NCI-H1105 (cell line): ENCODE measurements at places on chromosomes 3 and 15.

- no peak for DNase-seq
Observed at GRCh38 chr3:79551321-79551892, 216.4 kb downstream of the ROBO1 start.

DNA sequence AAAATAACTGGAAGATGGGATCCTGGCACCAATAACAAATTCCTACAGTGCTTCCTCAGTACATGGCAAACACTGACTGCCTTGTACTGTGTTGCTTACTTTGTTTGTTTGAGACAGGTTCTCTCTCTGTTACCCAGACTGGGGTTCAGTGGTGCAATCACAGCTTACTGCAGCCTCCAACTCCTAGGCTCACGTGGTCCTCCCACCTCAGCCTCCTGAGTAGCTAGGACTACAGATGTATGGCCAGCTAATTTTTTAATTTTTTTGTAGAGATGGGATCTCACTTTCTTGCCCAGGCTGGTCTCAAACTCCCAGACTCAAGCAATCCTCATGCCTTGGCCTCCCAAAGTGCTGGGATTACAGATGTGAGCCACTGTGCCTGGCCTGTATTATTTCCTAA is 3.7 kb upstream of the ALPK3 start:
- DNase-seq: no peak

- no peak for DNase-seq
Observed at GRCh38 chr15:93929375-93930094, 301.8 kb upstream of the MCTP2 start.

DNA sequence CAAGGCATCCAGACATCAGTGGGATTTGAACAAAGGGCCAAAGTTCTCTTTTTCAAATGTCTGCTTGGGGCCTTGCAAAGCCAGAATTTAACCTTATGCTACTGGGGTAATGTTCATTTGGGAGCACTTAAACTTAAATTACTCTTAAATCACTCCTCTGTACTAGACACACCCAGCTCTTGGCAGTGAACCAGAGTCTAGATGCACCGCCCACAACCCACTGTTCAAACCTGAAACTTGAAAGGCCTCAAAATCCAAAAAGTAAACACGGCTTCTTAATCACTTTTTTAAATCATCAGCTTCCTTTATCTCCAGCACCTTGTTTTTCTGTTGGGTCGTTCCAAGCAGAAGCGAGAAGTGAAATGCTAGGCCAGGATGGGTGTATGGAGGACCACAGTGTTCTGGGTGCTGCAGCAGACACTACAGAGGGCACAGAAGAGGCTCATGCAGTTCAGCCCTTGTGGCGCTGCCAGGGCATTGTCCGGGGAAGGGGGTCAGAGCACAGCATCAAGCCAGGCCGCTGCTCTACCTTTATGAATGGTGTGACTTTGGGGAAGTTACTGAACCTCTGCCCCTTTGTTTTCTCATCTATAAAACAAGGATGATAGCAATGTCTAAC is 28.8 kb downstream of the MECOM start:
- DNase-seq: peak; percentile 19

DNA sequence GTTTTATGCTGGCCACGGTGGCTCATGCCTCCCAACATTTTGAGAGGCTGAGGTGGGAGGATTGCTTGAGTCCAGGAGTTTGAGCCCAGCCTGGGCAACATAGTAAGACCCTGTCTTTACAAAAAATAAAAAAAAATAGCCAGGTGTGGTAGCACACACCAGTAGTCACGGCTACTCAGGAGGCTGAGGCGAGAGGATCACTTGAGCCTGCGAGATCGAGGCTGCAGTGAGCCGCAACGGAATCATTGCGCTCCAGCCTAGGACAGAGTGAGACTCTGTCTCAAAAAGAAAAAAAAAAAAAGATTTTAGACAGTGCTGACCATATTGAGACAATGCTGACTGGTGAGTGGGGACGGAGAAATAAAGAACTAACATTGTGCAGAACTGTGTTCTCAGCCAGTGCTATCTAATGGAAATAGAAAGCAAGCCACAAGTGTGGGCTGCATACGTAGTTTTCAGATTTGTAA is 67.2 kb downstream of the ST6GAL1 start:
- no peak for DNase-seq

DNA sequence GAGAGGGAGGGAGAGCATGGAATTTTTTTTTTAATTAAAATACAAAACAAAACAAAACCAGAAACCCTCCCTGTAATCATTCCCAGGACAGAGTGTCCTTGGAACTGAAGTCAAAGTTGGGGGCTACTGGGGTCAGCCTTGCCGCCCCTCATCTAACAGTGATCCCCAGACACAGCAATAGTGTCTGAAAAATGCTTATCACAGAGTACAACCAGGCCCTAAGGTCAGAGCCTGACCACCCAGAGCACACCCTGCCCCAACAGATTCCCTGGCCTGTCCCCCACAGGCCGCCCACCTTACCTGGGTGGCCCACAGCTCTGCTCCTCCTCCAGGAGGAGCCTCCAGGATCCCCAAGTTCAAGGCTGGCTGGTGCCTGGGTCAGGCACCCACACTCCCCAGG is 101.6 kb upstream of the LINGO1 start:
- no peak for DNase-seq

- DNase-seq: no peak
Observed at GRCh38 chr3:188915127-188915526, 256.6 kb upstream of the TPRG1 start.

GRCh38 chr15:39641191-39641889 is 60.5 kb downstream of the THBS1 start:
- peak; percentile 17 for DNase-seq

DNA sequence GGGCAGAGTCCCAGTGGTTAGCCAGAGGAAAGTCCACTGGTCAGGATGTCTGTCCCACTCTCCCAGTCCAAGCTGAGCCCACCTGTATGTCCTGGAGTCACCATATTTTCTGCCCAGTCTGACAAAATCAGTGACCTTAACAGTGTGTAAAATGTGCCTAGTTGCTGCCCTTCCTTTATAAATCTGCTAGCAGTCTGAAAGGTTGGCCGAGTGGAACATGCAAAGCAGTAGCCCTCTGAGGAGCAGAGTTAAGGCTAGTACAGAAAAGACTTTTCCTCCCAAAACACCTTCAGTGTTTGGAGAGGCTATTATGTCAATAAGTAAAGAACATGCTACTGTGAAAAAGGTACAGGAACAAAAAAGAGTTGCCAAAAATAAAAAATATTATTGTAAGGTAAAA is 15.3 kb downstream of the TTC21A start:
- DNase-seq: no peak

GRCh38 chr15:64209680-64210334 is 47.0 kb upstream of the PPIB start:
- DNase-seq: peak; percentile 40

DNA sequence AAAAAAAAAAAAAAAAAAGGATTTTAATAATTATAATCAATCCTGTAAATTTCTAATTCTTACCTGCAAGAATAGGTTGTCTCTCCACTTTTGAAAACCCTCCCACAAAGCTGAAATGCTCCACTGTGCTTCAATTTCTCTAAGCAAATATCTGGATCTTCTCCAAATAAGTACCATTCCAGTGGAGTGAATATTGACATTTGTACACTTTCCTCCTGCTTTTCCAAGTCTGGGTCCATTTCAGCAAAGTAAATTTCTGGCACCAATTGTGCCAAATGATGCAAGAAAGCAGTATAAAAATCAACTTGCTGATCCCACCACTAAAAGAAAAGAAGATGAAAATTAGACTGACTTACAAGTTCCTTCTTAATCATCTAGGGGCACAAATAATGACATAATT is 19.9 kb downstream of the UBR1 start:
- no peak for DNase-seq

- DNase-seq: peak; percentile 80
Observed at GRCh38 chr3:124565013-124565412, 165.2 kb upstream of the UMPS start.

DNA sequence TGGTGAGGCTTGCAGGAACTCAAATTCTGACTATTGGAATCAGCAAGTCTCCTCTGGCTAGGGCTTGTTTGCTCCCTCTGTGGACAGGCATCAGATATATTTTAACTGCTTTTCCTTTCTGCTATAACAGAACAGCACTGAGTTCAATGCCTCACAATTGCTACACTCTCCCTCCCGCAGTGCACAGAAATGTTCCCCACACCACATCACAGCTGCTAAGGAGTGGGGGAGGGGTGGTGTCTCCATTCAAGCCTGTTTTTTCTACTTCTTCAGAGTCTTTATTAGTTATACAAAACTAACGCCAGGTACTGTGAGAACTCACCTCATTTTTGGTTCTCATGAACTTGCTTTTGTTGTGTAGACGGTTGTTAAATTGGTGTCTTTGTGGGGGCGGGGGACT is 68.5 kb downstream of the BCHE start:
- no peak for DNase-seq

DNA sequence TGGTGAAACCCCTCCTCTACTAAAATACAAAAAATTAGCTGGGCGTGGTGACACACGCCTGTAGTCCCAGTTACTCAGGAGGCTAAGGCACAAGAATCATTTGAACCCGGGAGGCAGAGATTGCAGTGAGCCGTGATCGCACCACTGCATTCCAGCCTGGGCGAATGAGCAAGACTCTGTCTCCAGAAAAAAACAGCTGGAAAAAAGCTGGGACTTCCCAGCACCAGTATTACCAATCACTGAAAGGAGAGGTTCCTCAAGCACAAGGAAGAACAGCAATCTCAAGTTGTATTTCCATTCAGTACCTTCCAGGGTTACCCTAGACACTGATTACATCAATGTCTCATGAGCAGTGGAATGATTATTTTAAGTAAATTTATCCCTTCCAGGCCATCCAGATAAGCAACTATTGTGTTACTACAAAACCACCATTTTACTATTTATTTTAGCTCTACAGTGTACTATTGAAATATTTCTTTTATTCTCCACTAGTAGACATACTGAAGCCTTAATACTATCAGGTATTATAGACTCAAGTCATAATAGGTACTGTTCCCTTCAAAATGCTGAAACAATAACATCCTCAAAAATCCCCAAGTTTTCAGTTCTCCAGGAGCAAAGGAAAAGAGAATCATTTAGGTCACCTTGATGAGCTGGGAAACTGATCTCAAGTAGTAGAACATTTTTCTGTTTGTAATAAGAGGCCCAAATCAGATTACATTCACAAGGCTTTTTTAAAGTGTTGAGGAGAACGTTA is 54.8 kb upstream of the VGLL4 start:
- no peak for DNase-seq

GRCh38 chr3:100164743-100165142 is 50.4 kb upstream of the FILIP1L start:
- DNase-seq: no peak

DNA sequence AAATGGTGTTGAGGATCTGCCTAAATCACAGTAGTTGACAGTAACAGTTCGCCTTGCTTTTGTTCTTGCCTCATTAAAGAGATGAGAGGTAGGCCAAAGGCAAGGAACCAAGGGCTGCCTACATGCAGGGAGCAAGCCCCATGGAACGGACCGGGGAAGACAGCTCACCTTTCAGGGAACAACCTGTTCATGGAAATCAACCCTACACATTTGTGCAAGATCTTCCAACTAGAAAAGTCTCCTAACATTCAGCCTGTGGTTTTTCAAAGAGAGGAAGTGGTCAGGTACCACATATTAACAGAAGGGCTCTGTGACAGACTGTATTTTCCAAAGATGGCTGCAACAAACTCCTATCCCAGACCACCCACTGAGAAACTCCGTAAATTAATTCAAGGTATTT is 1031.8 kb upstream of the NR2F2 start:
- no peak for DNase-seq

DNA sequence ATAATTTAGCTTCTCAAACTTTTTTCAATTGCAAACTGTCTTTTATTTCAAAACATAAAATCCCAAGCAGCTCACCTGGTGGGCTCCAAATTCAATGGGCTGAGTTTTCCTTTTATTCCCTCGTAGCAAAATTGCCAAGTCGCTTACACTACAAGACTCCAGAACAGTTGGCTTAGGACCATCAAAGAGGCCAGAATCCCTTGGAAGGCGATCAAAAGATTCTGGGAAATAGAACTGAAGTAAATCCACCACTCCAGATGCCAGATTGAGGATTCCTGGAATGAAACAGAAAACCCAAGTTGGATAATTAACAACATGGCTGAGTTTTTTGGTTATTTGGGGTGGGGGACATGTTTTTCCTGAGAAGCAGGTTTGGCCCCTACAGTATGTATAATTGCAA is 87.7 kb upstream of the DCLK3 start:
- no peak for DNase-seq

GRCh38 chr3:55169161-55169560 is 241.3 kb upstream of the LRTM1 start:
- no peak for DNase-seq

- no peak for DNase-seq
Observed at GRCh38 chr3:179147514-179147872, 664 bp upstream of the PIK3CA start.

DNA sequence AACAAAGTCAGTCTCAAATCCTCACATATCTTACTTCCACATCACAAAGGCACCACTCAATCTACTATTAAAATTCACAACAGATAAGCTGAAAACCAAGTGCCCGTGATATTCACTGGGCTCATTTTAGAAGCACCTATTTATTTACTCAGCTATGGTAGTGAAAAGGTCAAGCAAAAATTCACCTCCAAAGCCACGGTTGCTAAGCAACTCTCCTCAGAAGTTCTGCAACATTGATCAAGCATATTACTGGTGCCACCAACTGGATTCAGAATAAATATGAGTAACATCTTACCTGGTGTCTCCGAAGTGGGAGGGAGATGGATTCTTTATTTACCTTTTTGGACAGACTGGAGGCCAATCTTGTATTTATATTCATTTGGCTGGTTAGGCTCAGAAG is 714.8 kb downstream of the FHIT start:
- DNase-seq: no peak

DNA sequence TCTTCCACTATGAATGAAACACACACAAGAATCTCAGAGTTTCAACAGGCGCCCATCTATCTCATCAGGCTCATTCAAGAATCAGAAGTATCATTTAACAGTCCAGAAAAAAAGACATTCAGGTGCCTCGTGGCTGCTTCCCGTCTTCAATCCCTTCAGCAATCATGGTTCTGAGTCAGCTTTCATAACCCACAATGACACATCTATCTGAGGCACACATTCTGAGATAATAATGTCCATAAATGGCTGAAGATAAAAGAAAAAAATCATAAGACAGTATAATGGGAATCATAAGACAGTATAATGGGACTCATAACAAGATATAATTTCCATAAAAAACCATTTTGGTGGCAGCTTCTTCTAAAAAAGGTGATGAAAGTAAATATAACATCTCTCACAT is 52.4 kb downstream of the TNIK start:
- no peak for DNase-seq

GRCh38 chr15:66862940-66863335 is 160.9 kb downstream of the SMAD6 start:
- DNase-seq: peak; percentile 55

GRCh38 chr3:11480663-11481298 is 162.9 kb downstream of the VGLL4 start:
- DNase-seq: no peak

- no peak for DNase-seq
Observed at GRCh38 chr3:63927422-63928280, 15.5 kb upstream of the SCAANT1 start.

- no peak for DNase-seq
Observed at GRCh38 chr3:69339760-69340159, 46.1 kb downstream of the FRMD4B start.

DNA sequence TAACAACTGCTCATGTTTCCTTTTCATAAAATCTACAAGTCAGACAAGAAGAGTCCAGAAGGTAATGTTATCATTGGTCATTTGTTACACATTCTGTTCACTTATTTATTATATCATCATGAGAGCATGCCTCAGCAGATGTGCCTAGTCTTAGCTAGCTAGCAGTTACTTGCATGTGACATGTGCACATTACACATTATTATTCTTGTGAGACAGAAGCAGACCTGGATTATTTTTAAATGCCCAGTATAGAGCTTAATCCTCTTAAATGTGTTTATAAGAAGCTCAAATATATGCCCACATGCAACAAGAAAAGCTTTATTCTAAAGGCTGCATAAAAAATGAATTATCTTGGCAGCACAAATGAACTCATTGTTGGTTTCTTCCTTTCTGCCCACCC is 12.6 kb downstream of the YEATS2 start:
- no peak for DNase-seq
